ENCODE measurements at places on chromosomes 13 and 19.

GRCh38 chr19:46210669-46211068 is 18.9 kb upstream of the IGFL1 start:
- DNase-seq: no peak

- no peak for DNase-seq
These were observed 140.9 kb upstream of the UBL3 start for GRCh38 chr13:29991343-29991742.

DNA sequence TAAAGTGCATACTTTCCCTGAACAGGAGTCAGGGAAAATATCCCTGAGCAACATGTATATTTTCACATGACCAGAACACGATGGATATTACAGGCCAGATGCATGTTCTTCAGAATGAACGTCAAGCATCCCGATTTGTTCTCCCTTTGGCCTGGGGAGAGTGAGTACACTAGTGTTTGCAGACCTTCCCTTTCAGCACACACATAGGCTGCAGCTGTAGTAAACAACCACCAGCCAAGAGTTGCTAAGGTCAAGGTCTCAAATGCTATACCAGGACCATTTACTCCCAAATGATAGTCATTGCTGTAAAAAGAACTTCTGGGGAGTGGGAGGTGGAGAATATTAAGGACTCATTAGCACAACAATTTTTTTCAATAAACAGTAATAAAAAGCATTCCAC is 3.0 kb downstream of the KLF12 start:
- DNase-seq: no peak

DNA sequence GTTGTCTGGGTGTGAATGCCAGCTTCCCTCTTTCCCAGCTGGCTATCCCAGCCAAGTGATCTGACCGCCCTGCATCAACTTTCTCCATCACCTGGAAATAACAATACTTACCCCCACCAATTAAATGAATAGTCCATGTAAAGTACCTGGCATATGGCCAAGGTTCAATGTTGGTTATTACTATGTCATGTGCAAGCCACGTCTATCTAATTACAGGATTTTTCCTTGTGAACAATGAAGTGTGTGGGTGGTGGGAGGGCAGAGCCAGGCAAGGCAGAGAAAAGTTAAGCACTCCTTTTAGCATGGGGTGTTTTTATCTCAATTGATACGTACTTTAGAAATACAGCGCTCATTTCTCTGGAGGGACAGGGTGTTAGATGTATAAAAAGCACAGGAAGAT is 121.1 kb downstream of the NHLRC3 start:
- DNase-seq: no peak

GRCh38 chr19:2428321-2428690 is 920 bp upstream of the TIMM13 start:
- no peak for DNase-seq

Data from activated gamma-delta T cell treated with anti-CD3 and anti-CD28 coated beads, Interleukin-2, amount 50 U/mL, for 16 hours (primary cell).